Effector memory CD4-positive, alpha-beta T cell (primary cell): ENCODE measurements at places on chromosomes 4 and X.

DNA sequence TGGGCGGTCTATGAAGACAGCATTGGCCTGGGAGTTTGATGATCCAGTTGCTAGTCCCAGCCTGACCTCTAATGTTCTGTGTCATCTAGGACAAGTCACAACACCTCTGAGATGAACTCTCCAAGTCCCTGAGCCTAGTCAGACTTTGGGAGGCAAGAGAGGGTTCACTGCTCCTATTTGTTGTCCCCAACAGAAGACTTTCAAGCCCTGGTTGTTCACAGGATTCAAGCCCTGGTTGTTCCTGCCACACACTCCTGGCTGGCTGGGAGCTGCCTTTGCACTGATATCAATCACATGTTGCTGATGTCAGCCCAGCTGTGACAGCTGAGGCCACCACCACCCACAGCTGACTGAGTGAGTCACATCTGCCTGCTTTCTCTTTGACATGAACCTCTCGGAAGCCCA is 253.2 kb upstream of the RASGEF1B start:
- H3K4me3 ChIP-seq, result no peak overlapping the region
- H3K36me3 ChIP-seq, result no peaks in the 10 kb centered on the region
- no peaks in the 10 kb centered on the region for H3K27me3 ChIP-seq
- H3K27ac ChIP-seq, result no peak overlapping the region
- DNase-seq, result no peak

GRCh38 chr4:165207016-165207430 is 338 bp upstream of the KLHL2 start:
- peaks cover 8% of the 10 kb centered on the region for H3K4me1 ChIP-seq
- no peak for DNase-seq
- no peaks in the 10 kb centered on the region for H3K36me3 ChIP-seq
- H3K27ac ChIP-seq, result no peak overlapping the region

- H3K27me3 ChIP-seq, result no peaks in the 10 kb centered on the region
- no peak overlapping the region for H3K27ac ChIP-seq
- H3K36me3 ChIP-seq, result peaks cover 27% of the 10 kb centered on the region
- H3K4me3 ChIP-seq, result no peak overlapping the region
- H3K4me1 ChIP-seq, result peaks cover 49% of the 10 kb centered on the region
Measured at GRCh38 chr4:1242506-1243450, 6.2 kb downstream of the CTBP1 start.

- no peak overlapping the region for H3K4me3 ChIP-seq
- no peak overlapping the region for H3K27ac ChIP-seq
- no peaks in the 10 kb centered on the region for H3K36me3 ChIP-seq
- DNase-seq, result no peak
- H3K4me1 ChIP-seq, result no peaks in the 10 kb centered on the region
Measured at GRCh38 chr4:87835197-87835596, 2.4 kb downstream of the MEPE start.

DNA sequence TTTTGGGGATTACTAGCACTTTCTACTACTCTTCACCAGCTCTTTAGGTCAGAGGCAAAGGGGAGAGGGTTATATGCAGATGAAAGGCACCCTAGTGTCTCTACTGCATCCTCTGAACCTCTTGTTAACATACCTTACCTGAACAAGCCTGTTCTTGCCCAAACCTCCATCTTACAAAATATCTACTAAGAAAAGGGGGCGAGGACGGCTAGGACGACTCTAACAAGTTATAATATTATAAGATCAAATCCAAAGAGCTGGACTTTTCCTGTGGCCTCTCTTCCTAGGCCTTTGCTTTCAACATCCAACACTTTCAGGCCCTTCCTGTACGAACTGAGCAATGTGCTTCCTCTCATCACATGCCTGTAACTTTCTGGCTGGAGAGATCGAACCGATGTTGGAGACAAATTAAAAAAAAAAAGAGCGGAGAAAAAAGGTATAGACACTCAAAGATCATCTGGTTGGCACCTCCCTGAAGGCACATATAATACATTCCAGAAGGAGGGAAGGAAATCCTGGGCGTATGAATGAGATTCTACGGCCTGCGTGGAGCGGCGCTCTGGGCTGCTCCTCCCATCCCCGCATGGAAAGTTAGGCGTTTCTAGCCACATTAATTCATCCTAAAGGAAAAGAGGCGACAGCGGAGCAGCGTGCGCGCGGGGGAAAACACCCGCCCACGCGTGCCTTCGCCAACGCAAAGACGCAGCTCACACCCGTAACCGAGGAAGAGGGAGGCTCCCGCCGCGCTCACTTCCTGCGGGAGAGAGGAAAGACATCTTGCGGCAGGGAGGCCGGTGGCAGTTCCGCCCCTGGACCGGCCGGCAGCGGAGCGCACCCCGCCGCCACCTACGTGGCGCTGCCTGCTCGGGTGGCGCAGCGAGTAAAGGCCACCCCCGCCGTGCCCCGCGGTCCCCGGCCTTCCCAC is 808 bp downstream of the PRDM5 start:
- H3K27me3 ChIP-seq, result peaks cover 3% of the 10 kb centered on the region
- no peak overlapping the region for H3K27ac ChIP-seq
- no peaks in the 10 kb centered on the region for H3K36me3 ChIP-seq
- H3K4me1 ChIP-seq, result peaks cover 14% of the 10 kb centered on the region
- no peak for DNase-seq

DNA sequence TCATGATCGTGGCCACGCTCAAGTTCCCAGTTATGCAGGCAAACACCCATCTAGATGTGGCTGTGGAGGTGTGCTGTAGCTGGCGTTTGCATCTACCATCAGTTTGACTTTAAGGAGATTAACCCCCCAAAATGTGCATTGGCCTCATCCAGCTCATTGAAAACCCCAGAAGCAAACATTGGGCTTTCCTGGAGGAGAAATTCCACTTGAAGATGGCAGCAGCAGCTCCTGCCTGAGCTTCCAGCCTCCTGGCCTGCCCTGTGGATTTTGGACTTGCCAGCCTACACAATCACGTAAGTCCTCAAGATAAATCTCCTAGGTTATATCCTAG is 30.2 kb upstream of the SLC25A6 start:
- no peak overlapping the region for H3K27ac ChIP-seq
- peaks cover 47% of the 10 kb centered on the region for H3K36me3 ChIP-seq
- H3K4me1 ChIP-seq, result no peaks in the 10 kb centered on the region
- H3K27me3 ChIP-seq, result no peaks in the 10 kb centered on the region

DNA sequence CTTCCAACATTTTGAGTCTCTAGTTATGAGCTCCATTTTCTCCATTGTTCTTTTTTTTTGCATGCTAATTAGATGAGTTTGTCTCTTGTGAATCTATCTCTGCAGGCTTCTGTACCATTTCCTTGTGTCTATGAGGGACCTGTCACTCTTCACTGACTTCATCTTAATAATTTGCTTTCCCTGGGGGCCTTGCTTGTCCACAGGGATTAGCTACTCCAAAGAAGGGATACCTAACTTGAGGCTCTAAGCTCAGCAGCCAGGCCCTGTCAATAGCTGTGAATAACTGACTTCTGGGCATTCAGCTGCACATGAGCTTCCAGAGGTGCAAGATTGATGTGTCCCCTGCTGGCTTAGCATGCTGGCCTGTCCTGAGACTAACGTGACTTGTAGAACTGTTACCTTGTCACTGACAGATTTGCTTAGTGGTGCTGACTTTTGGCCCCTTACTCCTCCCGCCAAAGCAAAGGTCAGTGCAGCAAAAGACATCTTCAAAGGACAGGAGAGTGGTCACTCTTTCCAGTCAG is 124.6 kb downstream of the AFF2 start:
- H3K27me3 ChIP-seq, result no peaks in the 10 kb centered on the region
- no peak for DNase-seq

DNA sequence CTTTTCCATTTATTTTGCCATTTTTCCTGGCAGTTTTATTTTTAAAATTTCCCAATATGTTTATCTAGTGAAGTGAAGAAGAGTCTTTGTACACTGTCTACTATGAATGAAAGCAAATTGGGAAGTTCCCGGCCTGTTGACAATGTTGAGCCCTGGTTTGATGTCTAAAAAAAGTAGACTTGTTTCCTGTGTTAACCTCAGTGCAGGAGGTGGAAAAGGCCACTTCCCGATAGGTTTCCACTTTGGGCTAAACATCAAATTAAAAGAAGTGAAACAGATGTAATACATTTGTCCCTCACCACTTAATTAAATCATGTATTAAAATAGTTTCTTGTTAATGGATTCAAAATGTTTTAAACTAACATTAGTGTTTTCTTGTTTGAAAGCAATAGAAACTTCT is 30.0 kb downstream of the BBS12 start:
- H3K36me3 ChIP-seq, result no peaks in the 10 kb centered on the region
- DNase-seq, result peak; percentile 3

DNA sequence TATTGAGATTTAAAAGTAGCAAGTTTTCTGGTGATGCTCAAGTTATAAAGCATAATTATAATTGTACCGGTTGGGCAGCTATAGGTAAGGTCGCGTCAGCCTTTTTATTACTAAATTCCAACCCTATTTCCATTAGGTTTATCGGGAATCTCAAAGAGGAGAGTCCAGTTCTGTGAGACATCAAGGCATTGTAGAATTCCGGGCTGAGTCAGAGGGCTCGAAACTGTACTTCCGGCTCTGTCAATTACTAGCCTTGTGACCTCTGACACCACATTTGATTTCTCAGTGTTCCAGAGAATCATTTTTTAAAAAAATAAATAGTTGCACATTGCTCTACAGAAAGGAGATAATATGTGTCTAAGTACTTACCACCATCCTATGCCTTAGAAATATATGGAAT is 4.3 kb downstream of the IL1RAPL1 start:
- no peak for DNase-seq
- H3K36me3 ChIP-seq, result no peaks in the 10 kb centered on the region
- H3K27ac ChIP-seq, result no peak overlapping the region
- H3K4me1 ChIP-seq, result no peaks in the 10 kb centered on the region
- H3K27me3 ChIP-seq, result no peaks in the 10 kb centered on the region
